ENCODE measurements at places on chromosomes 6 and 20.

DNA sequence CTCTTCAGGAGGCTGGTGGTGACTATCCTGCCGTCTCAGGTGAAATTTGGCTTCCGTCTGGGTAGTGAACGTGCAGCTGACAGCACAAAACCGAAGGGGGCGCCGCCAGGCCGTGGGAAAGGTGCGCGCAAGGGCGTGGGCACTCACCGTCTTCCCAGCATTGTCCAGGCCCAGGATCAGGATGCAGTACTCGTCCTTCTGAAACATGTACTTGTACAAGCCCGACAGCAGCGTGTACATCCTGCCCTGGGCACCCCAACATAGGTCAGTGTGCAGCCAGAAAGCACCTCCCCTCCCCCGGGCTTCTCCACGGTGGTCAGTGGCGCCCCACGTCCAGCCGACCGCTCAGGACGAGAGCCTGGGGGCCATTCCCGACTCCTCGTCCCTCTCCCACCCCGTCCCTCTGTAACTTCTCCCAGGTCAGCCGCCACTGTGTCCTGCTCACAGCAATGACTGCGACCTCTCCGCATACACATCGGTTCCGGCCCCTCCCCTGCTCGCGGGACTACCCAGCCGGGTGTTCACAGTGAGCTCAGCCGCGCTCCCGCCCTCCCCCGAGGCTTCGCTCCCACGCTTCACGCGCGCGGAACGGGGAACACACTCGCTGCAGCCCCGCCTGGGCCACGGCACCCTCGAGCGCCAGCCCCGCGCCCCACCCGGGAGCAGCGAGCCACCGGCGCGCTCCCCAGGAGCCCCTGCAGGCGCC is 771 bp downstream of the ARFRP1 start:
- no peak for DNase-seq

DNA sequence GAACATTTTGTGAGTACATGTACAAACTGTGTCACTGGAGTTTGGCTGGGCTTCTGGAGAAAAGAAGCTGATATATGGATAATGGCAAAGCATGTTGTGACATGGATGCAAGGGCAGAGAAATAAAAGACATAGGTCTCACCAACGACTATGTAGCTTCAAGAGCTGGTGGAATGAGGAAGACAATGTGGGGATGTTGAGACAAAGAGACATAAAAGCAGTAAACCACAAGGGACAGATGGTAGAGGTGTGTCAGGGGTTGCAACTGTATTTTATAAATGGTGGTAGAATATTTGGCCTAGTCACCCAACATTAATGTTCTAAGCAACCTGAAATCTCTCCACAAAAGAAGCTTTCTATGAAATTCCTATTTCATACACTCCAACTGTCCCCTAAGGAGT is 199.0 kb downstream of the KCNQ5 start:
- no peak for DNase-seq

DNA sequence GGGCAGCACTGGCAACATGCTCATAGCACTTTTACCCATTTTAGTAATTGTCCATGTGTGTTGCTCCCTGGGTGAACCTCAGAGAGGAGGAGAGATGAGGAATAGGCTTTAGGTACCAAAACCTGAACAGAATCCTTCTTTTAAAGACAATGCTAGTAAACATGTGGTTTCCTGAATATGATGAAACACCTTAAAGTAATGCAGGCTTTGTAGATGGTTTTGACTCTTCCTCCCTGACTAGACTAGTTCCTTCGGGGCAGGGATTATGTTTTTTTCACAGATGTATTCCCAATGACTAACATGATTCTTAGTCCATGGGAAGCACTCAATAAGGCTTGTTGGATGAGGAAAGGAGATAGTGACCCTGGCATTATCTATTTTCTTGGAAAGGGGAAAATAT is 367.6 kb upstream of the JAG1 start:
- no peak for DNase-seq

- no peak for DNase-seq
Observed at GRCh38 chr6:138336221-138336620, 41.5 kb upstream of the SMIM28 start.

- DNase-seq = no peak
Observed at GRCh38 chr6:84847390-84848160, 83.2 kb upstream of the TBX18 start.

- no peak for DNase-seq
Observed at GRCh38 chr6:167470836-167471547, 146.1 kb downstream of the TTLL2 start.

DNA sequence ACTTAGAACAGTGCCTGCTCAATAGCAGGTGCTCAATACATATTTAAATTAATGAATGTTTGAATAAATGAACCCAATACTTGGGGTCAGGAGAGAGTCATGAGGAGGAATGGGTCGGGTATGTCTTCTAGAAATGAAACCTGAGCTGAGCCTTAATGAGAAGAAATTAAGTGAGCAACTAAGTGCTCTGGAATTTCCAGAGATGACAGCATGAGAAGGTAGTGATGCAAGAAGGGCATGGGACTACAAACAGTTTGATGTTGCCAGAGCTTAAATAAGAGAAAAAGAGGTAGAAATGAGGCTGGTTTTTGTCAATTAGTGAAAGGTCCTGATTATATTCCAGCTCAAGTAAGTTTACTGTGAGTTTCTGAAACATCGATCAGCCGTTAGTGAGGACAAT is 82.9 kb downstream of the PDE10A start:
- DNase-seq = no peak

GRCh38 chr6:123635144-123635543 is 1.6 kb downstream of the TRDN start:
- no peak for DNase-seq

DNA sequence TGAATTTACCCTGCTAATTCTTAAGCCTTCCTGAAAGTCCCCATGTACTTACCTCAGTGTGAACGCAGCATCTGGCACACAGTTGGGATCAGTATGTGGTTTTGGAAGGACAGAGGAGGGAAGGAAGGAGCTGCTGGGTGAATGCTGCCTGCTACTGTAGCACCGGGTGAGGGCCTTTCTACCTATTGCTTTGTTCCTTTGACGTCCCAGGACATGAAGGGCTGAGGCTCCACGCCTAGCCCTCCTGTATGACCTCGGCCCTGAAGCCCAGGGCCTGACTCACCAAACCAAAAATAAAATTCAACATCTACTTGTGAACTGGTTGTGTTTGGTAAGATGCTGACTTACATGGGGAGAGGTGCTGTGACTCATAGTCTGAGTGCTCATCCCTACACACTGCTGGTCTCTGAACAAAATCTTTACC is 51.1 kb downstream of the ARID1B start:
- no peak for DNase-seq

DNA sequence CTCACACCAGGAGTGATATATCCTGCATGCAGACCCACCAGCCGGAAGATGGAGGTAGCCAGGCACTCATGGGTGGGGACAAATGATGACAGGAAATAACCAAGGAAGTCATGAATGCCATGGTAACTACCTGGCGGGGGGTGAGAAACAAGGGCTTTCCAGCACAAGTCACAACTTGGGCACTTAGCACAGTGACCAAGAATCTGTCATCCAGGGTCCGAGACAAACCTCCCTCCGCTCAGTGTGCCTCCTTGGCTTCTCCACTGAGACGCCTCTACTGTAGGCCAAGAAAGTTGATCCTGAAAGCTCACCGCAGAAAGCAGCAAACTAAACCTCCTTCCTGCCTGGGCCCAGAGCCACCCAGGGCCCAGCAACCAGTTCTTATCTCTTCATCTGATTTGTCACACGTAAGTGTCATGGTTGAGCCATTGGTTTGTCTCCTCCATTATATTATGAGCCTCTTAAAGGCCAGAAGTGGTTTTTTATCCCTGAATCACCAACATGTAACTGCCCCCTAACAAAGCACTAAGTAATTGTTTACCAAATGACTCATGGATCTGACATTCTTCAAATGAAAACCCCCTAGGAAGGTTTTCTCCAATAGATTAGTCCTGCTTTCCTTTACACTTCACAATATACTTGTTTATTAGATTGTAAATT is 84.3 kb upstream of the TAB2 start:
- peak; percentile 31 for DNase-seq

- no peak for DNase-seq
Observed at GRCh38 chr20:50242863-50243609, 52.4 kb downstream of the CEBPB start.

GRCh38 chr20:18849131-18849530 is 35.5 kb downstream of the SCP2D1 start:
- DNase-seq = no peak

DNA sequence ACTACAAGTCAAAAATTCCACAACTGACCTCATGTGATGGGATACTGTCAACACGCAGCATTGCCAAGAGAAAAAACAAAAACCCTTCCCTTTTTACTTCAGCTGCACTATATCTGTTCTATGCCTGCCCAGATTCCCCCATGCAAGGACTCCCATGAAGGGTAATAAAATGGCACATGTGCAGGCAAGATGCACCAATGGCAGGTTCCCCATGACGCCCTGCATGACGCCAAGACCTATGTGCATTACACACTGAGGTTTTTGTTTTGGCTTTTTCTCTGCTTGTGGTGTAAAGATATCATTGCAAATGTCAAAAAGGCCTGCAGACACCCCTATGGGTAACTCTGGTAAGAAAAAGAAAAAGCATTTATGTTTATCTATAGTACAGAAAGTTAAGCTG is 403.4 kb downstream of the HDGFL1 start:
- no peak for DNase-seq

DNA sequence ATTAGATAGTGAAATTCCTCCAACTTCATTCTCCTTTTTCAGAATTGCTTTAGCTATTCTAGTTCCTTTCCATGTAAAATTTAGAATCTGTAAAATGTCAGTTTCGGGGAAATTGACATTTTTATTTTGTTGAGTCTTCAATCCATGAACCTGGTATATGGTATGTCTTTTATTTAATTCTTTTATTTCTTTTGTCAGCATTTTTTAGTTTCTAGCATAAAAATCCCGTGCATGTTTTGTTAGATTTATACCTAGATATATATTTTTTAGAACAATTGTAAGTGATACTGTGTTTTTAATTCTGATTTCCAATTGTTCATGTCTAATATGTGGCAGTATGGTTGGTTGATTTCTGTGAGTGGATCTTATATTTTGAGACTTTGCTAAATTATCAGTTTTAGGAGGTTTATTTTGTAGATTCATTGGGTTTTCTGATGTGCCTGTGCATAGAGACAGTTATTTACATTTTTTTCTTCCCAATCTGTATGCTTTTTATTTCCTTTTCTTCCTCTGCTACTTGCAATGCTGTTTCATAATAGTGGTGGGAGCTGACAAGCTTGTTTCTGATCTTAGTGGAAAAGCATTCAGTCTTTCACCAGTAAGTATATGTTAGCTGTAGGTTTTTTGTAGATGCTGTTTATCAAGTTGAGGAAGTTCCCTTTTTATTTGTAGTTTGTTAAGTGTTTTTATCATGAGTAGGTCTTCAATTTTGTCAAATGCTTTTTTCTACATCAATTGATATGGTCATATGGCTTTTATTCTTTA is 13.7 kb downstream of the TAB2 start:
- no peak for DNase-seq

DNA sequence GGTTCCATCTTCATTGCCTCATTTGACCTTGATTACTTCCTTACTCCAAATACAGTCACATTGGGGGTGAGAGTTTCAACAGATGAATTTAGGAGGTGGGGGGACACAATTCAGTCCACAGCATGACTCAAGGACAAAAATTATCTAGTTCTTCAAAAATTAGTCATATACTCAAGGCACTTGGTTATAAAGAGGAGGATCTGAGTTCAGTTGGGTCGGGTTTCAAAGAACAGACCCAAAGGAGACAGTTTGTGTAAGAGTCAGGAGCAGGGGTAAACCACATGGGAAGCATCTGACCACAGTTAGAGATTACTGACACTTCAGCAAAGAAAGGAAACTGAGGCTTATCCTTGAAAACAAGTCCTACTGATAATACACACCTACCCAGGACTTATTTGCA is 138.0 kb downstream of the TBC1D7 start:
- no peak for DNase-seq

DNA sequence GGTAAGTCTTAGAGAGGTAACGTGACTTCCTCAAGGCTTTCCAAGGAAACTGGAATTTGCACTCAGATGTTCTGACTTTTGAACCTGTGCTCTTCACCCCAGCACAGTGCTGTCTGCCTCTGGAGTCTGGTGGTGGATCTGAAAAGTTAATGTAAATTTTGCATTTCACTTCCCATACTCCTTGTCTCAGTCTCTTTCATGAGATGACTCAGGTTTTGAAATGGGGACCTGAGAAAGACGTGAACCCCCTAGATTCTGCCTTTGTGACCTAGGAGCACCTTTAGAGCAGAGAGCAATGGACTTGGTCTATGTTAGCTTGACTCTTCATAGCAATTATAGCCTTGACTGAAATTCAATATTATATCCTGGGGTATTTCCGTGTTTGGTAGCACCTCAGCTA is 223.0 kb downstream of the QKI start:
- no peak for DNase-seq

DNA sequence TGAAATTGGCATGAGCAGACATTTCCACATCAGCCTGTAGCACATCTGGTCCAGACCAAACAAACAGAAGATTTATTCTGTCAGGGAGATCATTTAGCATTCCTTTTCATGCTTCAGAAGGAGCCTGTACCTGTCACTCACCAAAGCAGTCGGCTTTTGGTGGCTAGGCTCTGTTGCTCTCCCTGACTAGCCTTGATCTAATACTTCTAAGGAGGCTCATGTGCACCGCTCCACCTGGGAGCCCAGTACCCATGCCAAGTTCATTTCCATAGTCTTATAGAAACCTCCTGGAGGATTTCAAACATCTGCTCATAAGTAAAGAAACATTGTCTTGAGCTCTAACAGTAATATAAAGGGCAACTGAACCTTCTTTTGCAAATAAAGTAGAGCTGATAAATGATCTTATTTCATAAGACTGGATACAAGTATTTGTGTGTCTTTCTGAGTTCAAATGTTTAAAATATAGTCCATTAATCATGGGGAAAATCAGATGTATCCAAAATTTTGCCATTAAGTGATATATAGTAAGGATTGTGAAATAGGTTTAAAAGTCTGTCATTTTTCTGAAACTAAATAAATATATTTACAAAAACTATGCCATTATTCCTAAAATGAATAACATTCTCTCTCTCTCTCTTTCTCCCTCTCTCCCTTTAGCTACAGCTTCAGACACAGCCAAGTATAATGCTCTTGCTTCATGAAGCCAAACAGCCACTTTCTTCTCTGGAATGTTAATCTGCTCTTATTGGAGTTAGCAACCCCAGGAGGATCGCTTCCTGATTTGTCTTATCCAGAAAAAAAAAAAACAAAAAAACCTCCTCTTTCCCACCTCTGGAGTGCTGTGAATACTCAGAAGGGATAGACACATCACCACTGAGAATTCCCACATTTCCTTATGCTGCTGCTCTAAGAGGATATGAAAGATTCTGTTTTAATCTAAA is 192.7 kb upstream of the TFAP2D start:
- no peak for DNase-seq

GRCh38 chr20:61830241-61830930 is 235.3 kb downstream of the TAF4 start:
- no peak for DNase-seq

GRCh38 chr6:157487110-157487773 is 106.3 kb downstream of the ZDHHC14 start:
- no peak for DNase-seq

Measured in NCI-H2029 treated with DMSO at 0.1 percent for 48 hours (cell line).